ENCODE measurements at places on chromosomes 2 and 18. TPM values are rescaled to one million over a fixed set of nuclear protein-coding genes. Genes with fewer than 3 reads are reported as not detected.

The FBXO48 gene
- 0.71 TPM for total RNA-seq

The RGPD3 gene
- 0.44 TPM for total RNA-seq

The UCN gene
- total RNA-seq: 1.1 TPM

The EPB41L3 gene
- total RNA-seq: 80.6 TPM

The GBX2 gene
- total RNA-seq: not detected

The CROCC2 gene
- 0.04 TPM for total RNA-seq

The SERPINB10 gene
- total RNA-seq: 0.04 TPM

The IL1R2 gene
- total RNA-seq: 0.18 TPM

- H3K27me3 ChIP-seq: peaks cover 11% of the 10 kb centered on the region
- DNase-seq: no peak
- H3K4me1 ChIP-seq: peaks cover 11% of the 10 kb centered on the region
These were observed 51.5 kb upstream of the FAHD2A start for GRCh38 chr2:95350774-95351597.

DNA sequence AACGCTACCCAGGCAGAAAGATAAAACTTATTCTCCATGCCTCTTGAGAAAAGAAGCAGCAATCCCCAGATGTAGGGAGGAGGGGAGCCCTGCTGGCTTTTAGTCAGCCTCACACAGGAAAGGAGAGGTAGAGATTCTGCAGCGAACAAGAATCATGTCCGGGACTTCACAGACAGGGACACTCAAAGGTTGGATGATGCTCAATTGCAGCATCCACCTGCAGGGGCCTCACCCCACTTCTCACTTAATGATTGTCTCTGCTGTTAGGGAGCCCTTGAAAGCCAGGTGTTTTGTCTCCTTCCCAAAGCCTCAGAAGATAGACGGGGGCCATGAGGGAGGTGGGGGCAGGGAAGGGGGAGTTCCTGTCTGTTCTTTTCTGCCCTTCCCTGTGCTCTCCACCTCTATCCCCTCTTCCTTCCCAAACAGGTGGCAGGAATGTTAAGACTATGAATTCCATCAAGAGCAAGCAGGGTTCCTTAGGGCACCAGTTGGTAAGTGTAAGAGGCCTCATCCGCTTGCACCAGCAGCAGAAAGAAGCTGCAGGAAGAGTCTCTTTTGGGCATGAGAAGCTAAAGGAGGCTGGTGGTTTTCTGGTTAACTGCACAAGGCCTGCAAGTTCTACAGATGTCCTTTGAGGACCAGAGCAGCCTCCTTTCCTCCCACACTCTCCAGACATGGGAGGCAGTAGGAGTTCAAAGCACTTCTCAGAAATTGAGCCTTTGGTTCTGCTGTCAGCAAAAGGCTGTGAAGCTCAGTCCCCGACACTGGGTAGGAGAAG, 154.7 kb upstream of the TNP1 start:
- peaks cover 3% of the 10 kb centered on the region for H3K27me3 ChIP-seq
- peaks cover 16% of the 10 kb centered on the region for H3K4me1 ChIP-seq
- H3K36me3 ChIP-seq: no peaks in the 10 kb centered on the region

DNA sequence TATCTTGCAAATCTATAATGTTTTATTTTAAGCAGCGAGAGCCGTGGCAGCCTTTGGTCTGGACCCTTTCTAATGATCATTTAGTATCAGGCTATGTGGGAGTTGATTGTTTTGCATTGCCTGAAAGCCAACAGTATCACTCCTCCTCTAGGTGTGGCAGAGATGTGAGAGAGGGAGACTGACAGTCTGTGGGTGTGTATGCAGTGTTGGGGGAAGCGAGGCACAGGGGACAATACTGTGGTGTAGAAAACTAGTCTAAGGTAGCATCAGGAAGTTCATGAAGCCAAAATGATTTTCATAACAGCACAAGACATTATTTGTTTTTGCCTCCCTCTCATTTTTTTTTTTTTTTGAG, 13.4 kb upstream of the IL37 start:
- no peak overlapping the region for H3K27ac ChIP-seq
- H3K36me3 ChIP-seq: no peaks in the 10 kb centered on the region

- H3K27me3 ChIP-seq: no peaks in the 10 kb centered on the region
- H3K4me1 ChIP-seq: no peaks in the 10 kb centered on the region
- no peak overlapping the region for H3K27ac ChIP-seq
- no peak for DNase-seq
- no peak overlapping the region for H3K4me3 ChIP-seq
These were observed 37.3 kb upstream of the REL start for GRCh38 chr2:60844105-60844504.

DNA sequence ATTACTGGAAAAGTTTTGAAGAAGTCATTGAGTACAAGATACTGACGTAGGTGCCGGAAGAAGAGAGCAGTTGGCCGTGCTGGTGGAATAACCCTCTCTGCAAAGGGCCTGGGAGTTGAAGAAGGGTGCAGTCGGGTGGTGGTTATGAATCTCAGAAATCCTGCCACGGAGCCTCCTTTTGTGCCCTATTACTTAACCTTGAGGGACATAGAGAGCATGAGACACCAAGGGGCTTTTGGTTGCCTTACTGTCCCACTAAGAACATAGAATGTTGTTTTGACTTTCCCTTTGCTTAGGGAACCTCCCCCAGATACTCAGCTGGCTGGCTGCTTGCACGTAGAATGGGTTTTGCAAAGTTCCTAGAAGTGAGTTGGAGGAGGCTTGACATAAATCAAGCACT, 1.3 kb upstream of the CD28 start:
- H3K27me3 ChIP-seq: no peaks in the 10 kb centered on the region
- no peak overlapping the region for H3K27ac ChIP-seq
- H3K4me1 ChIP-seq: no peaks in the 10 kb centered on the region
- no peak overlapping the region for H3K4me3 ChIP-seq
- no peak for DNase-seq

DNA sequence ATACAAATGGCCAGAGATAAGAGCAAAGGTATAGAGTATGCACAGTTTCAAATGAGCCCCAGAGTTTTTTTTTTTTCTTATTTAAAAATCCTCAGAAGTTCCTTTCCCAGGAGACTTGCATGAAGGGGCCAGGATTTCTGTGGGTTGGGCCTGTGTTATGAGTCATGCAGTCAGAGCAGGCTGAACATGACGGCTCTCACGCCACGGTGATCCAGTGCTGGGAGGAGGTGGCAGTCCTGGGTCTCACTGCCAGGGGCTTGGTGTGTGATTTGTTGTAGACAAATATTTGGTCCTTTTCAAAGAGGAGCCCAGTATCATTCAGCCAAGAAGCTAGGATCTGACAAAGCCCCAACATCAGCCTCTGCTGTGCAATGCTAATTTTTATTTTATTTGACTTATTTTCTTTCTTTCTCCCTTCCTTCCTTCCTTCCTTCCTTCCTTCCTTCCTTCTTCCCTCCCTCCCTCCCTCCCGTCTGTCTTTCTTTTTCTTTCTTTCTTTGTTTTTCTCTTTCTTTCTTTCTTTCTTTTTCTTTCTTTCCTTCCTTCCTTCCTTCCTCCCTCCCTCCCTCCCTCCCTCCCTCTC, 10.4 kb upstream of the KCNE4 start:
- H3K27ac ChIP-seq: no peak overlapping the region
- H3K36me3 ChIP-seq: no peaks in the 10 kb centered on the region

DNA sequence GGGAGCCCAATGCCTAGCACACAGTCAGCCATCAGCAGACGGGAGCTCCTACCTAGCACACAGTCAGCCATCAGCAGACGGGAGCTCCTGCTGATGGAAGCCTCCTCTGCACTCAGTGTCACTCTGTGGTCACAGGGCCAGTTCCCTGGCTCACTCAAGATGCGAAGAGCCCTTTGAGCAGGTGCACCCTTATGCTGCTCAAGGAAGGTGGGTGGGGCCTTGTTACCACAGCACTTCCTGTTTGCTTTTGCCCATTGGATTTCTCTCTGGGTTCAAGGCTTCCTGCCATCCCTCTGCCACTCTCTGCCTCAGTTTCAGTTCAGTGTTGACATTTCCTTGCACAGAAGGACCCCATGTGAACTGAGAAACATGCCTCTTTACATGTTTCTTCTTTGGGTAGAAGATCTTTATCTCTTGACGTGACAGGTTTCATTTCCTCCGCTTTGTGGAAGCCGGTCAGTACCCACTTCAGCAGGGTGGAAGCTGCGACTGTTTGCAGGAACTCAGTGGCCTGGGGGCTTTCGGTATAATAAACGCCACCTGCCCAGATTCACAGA, 11.6 kb downstream of the TRIB2 start:
- H3K36me3 ChIP-seq: peaks cover 92% of the 10 kb centered on the region
- H3K4me1 ChIP-seq: peaks cover 53% of the 10 kb centered on the region
- no peaks in the 10 kb centered on the region for H3K27me3 ChIP-seq
- H3K4me3 ChIP-seq: no peak overlapping the region

GRCh38 chr2:211367711-211368110, 811.3 kb downstream of the CPS1 start:
- H3K4me3 ChIP-seq: no peak overlapping the region
- no peaks in the 10 kb centered on the region for H3K4me1 ChIP-seq
- H3K27me3 ChIP-seq: no peaks in the 10 kb centered on the region
- H3K36me3 ChIP-seq: no peaks in the 10 kb centered on the region
- DNase-seq: no peak

DNA sequence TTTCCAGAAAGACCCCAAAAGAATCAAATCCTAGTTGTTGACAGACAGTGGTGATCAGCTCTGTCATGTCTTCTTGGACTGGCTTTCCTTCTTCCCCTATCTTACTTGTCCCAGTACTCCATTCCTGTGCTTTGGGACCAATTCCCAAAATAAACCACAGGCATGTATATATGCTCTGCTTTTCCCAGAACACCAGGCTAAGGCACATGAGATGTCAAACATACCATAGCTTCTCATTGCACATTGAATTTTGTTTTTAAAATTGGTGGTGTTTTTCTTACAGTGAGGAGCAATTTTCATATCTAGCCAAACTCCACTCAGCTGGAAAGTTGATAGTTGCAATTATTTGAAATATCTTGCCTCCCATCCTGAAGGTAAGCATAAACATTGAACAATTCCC, 88.9 kb upstream of the RGPD4 start:
- H3K4me1 ChIP-seq: no peaks in the 10 kb centered on the region
- DNase-seq: no peak
- no peaks in the 10 kb centered on the region for H3K36me3 ChIP-seq
- H3K4me3 ChIP-seq: no peak overlapping the region
- H3K27ac ChIP-seq: no peak overlapping the region

DNA sequence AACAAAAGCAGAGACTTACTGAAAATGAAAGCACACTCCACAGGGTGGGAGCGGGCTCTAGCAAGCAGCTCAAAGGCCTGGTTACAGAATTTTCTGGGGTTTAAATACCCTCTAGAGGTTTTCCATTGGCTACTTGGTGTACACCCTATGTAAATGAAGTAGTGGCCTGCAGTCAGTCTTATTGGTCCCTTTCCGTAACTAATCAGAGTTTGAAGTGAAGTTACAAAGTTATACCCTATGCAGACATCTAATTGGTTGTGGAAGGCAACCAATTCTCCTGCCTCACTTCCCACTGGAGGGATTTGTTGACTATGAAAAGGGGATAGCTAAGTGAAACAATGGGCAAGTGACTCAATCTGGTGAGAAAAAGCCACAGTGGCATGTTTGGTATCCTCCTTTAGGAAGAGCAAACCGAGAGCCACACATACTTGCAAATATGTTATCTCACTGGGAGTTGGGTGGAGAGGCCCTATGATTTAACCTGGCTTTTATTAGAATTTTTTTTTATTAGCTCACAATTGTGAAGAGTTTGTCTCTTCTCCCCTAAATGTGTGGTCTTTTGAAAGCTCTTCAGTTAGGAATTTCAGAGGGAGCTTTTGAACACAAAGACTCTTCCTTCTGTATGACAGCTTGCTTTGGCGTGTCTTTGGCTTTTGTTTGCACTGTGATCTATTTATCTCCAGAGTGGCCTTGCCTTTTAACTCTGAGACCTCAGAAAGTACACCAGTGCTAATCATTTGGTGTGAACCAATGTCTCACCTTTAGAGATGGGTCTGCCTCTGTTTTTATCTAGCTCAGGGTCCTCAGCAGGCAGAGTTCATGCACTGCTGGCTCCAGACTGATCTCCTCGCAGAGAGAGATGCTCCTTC, 69.6 kb downstream of the MAP4K4 start:
- H3K4me1 ChIP-seq: peaks cover 42% of the 10 kb centered on the region
- no peak overlapping the region for H3K4me3 ChIP-seq
- no peaks in the 10 kb centered on the region for H3K27me3 ChIP-seq
- no peaks in the 10 kb centered on the region for H3K36me3 ChIP-seq
